NCI-H1694 treated with DMSO at 0.1 percent for 48 hours (cell line): ENCODE measurements at places on chromosomes 7 and 10.

DNA sequence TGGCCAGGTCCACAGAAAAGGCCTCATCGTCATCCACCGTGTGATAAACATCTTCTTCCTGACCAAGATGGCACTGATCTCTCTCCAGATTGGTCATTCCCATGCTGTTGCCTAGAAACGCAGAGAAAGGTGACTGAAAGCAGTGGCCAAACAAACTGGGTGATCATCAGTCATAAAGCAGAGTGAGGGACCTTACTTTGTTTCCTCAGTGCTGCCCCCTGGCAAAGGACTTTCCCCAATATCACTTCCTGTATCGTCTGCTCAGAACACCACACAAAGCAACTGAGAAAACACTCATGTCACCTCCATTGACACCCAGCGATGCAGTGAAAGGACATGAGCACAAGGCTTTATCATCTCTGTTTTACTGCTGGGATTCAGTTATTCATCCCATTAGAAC, 40.0 kb upstream of the TM9SF3 start:
- no peak for DNase-seq

GRCh38 chr10:103696411-103697145, 158.8 kb downstream of the SH3PXD2A start:
- no peak for DNase-seq

DNA sequence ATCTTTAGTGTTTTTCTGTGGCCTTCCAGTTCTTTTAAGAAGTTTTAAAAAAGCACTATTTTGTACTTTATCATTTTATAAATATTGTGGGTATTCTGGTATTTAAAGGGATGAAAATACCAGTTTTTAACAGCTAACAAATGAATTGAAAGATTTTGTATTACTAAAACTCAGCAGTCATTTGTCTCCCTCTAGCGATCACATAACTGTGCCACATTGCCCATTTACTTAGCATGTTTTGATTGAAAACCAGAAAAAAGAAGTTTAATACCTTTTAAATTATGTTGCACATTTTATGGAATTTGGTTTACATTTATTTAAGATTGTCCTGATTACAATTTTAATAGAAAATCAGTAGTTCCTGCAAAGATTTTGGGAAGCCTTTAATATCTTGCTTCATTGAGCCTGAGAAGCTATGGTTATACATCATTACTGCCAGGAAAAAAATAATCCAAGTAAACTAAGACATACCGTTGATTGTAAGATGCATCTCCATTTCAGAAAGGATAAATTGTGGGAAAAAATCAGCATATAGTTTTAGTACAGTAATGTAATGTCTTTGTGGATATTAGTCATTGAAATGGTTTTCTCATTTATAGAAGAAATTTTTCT, 34.9 kb downstream of the TAX1BP1 start:
- DNase-seq: peak; percentile 32

DNA sequence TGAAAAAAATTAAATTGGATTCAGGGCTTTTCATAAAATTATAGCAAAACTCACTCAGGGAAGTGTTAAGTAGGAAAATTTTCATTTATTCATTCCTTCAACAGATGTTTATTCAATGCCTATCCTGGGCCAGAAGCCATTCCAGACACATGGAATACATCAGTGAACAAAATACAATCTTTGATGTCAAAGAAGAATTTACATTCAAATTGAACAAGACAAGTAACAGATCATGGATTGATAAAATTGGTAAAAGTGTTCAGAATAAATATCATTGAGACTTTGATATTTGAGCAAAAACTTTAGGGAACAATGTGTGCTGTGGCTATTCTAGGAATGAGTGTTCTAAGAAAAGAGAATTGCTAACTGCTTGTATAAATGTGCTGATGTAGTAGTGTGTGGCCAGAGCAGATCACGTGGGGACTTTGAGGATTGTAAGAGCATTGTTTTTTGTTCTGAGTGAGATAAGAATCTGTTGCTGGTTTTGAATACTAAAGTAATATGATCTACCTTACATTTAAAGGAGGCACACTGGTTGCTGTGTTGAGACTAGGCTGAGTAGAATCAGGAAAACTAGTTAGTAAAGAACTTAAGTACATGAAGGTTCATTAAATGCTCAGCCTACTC, 957.2 kb downstream of the PCDH15 start:
- no peak for DNase-seq

DNA sequence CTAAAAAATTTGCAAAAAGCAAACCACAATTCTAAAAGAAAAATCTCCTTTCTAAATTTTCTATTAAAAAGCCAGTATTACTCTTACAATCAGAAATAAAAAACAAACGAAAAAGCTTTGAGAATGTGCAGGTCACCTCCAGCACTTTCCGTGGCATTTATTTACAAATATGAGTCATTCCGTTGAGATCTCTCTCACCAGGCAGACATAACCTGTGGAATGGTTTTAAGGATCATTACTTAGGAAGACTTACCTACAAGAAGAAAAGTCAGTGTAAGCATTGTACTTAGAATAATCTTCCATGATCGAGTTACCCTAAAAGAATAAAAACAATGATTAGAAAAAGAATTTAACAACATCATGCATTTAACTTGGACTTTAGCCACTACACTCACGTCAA, 3.3 kb downstream of the SUN3 start:
- no peak for DNase-seq

DNA sequence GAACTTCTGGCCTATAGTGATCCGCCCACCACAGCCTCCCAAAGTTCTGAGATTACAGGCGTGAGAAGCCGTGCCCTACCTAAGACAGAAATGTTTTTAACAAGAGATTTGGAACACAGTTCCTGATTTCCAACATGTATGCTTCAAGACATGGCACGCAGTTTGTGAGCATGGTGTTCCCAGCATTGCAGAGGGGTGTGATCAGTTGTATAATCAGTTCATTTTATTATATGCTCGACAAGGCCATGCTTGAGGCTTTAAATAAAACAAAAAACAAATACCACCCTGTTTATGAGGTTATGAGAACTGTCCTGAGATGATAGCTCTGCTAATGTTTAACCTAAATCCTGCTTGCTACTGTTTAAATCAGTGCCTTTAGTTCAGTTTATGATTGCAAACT, 60.2 kb downstream of the TASOR2 start:
- no peak for DNase-seq
